ENCODE measurements at places on chromosomes 16 and 17. TPM values are rescaled to one million over a fixed set of nuclear protein-coding genes. Genes with fewer than 3 reads are reported as not detected.

DNA sequence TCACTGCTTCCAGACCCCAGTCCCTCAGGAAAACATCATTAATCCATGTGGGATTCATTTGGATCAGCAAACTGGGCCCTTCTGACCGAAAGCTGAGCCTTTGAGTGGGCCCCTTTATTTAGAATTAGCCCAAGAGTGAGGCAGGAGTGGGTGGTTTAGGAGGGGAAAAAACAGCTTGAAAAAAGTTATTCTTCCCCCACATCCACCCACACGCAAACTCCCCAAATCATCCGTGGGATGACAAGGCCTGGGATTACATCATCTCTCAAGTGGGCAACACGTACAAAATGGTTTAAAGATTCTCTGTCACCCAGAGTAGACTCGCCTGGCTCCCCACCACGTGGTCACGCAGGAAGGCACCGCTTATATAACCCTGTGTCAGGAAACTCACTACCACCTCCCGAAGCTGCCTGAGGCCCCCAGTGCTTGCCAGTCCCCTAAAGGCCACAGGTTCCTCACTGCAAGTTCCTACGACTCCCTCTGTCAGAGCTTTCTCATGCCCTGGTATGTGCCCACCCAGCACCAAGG is 27.6 kb downstream of the GSG1L start:
- no peaks in the 10 kb centered on the region for H3K36me3 ChIP-seq
- no peak overlapping the region for H3K27ac ChIP-seq
- no peaks in the 10 kb centered on the region for H3K4me1 ChIP-seq
- DNase-seq, result no peak
- no peaks in the 10 kb centered on the region for H3K27me3 ChIP-seq
- no peak overlapping the region for H3K4me3 ChIP-seq

DNA sequence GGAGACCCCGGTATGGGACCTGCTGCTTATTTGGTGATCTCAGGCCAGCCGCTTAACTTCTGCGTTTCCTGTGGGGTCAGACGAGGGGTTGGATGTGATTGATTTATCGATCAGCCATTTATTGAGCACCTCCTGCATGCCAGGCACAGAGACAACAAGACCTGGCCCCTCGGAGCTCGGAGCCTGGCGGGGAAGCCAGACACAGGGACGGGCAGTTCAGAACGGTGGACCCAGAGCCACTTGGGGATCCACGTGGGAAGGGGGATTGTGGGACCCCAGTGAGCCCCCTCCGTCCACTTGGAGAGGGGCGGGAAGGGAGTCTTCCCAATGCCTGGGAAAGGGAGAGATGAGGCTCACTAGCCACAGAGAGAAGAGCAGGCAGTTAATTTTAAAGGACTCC is 84.7 kb upstream of the CIBAR2 start:
- H3K36me3 ChIP-seq, result no peaks in the 10 kb centered on the region
- H3K27ac ChIP-seq, result peak overlapping the region; percentile 84
- DNase-seq, result no peak
- peaks cover 90% of the 10 kb centered on the region for H3K4me1 ChIP-seq
- H3K4me3 ChIP-seq, result no peak overlapping the region
- no peaks in the 10 kb centered on the region for H3K27me3 ChIP-seq

APRT gene
- 109 TPM for total RNA-seq

DNA sequence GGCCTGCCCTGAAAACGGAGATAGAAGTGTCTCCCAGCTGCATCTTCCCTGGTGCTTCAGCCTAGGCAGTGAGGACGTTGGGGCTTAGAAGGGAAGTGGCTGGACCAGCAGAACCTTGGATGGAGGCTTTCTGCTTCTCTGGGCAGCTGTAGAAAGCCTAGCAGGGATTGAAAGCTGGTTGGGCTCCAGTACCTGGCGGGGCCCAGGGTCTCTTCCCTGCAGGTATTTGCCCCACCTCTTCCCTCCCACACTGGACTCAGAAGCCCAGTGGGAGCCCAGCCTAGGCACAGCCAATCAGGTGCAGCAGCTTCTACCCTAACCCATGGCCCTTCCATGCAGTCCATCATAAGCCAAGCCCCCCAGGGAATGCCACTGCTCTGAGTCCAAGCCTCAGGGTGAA is 190.3 kb upstream of the IRX6 start:
- no peaks in the 10 kb centered on the region for H3K36me3 ChIP-seq
- no peak for DNase-seq
- H3K27me3 ChIP-seq, result no peaks in the 10 kb centered on the region
- H3K27ac ChIP-seq, result no peak overlapping the region
- H3K4me3 ChIP-seq, result no peak overlapping the region

- no peak overlapping the region for H3K4me3 ChIP-seq
- no peaks in the 10 kb centered on the region for H3K36me3 ChIP-seq
- H3K27me3 ChIP-seq, result no peaks in the 10 kb centered on the region
Measured at GRCh38 chr17:63246344-63246743, 199.8 kb downstream of the CYB561 start.

FMNL1 gene
- 19.5 TPM for total RNA-seq

GRCh38 chr17:80774146-80774545 is 217.5 kb upstream of the CHMP6 start:
- H3K36me3 ChIP-seq, result peaks cover 15% of the 10 kb centered on the region
- H3K4me3 ChIP-seq, result no peak overlapping the region
- DNase-seq, result no peak
- H3K27me3 ChIP-seq, result no peaks in the 10 kb centered on the region
- H3K4me1 ChIP-seq, result peaks cover 51% of the 10 kb centered on the region

- H3K27ac ChIP-seq, result no peak overlapping the region
- no peak for DNase-seq
- H3K36me3 ChIP-seq, result no peaks in the 10 kb centered on the region
Measured at GRCh38 chr16:78452025-78452555, 352.6 kb downstream of the WWOX start.

GRCh38 chr16:71311553-71312158 is 22.5 kb upstream of the CMTR2 start:
- H3K27me3 ChIP-seq, result no peaks in the 10 kb centered on the region
- no peak overlapping the region for H3K4me3 ChIP-seq
- no peak for DNase-seq
- no peak overlapping the region for H3K27ac ChIP-seq
- no peaks in the 10 kb centered on the region for H3K36me3 ChIP-seq

MT4 gene
- not detected for total RNA-seq

Data from esophagus muscularis mucosa (tissue), 4 donors.